ENCODE measurements at places on chromosomes 1 and 21.

- no peak for DNase-seq
Observed at GRCh38 chr1:95094923-95095322, 22.2 kb upstream of the ALG14 start.

DNA sequence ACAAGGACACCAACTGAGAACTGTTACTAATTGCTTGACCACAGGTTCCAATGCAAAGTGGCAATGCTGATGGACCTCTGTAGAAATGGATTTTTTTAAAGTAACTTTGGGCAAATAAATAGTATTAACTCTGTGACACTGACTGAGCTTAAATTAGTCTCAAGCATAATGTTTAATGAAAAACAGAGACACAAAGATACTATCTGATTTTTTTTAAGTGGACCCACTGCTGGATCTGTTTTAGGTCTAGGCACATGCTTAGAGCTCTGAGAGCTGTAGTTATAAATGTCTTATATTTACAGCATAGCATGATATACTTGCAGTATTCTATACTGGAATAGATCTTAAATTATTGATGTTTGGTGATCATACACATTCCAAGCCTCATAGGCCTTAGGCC lies 481.6 kb upstream of the LRRC7 start:
- no peak for DNase-seq

DNA sequence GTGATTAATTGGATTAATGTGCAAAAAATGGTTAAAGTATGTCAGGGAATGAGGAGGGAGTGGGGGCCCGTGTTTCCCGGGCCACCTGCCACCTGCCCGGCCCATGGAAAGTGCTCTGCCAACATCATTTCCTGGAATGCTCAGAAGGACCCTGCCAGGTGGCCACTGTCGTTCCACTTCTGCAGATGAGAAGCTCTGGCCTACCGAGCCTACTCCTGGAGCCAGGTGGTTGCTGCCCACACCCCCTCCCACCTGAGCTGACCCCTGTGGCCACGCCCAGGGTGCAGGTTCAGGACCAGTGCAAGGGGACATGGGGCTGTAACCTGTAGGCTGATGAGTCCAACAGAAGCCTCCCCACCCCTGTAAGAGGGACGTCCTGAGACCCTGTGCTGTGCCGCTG lies 99.7 kb downstream of the PRDM16 start:
- no peak for DNase-seq

GRCh38 chr21:41065539-41065938 lies 102.4 kb upstream of the BACE2 start:
- DNase-seq, result no peak

GRCh38 chr1:23593042-23593521 lies 33.8 kb upstream of the ID3 start:
- no peak for DNase-seq

- DNase-seq, result peak; percentile 62
Observed at GRCh38 chr1:39575191-39576015, 1.2 kb downstream of the PABPC4 start.

- DNase-seq, result peak; percentile 31
Observed at GRCh38 chr1:41917835-41918449, 780 bp downstream of the HIVEP3 start.

GRCh38 chr1:245843101-245843500 lies 664.0 kb downstream of the SMYD3 start:
- no peak for DNase-seq

DNA sequence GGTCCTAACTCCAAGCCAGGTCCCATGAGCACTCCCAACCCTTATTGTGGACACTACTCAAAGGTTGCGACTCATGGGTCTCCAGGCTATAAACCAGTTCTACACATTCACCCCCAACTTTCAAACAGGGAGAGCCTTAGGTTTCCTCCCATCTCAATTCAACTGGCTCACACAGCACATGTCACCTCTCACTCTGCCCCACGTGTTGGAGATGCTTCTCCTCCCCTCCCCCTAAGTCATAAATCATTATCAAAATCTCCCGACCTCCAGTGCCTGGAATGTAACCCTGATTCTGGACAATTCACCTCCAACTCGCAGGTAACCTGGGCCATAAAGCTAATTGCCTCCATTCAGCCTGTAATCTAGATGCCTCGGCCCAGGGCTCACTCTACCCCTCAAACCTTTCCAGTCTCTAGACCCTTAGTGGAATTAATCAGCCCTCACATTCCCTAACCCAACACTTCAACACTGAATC lies 595 bp downstream of the AK2 start:
- peak; percentile 27 for DNase-seq

Data from B cell (primary cell).